GM12878 (cell line): ENCODE measurements at places on chromosomes 12 and 14.

DNA sequence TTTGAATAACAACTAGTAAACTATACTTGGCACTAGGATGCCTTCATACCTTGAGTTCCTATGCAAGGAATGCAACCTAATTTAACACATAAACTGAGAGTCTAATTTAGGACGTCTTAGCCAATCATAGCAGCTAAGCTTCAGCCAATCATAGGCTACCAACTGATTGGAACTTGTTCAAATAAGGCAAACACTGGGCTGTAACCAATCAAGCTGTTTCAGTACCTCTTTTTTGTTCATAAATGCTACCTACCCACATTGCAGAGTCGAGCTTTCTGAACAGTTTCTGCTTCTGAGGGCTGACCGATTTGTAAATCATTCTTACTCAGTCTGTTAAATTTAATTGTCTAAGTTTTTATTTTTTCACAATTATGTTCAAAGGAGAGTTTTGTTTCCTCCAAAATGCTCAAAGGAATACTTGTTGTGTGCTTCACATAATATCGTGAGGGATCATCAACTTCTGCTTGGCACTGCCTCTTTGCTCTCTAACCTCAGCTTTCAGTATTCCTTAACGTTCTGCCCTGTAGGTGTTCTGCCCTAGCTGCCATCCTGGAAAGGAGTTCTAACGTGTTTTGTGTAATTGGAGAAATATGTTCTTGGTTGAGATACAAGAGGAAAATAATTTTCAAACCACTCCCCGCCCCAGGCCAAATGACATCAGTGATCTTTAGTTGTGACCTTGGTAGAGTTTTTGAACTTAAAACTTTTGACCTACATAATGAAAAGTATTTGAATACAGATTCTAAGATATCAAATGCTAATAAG, 380.4 kb upstream of the MIS18BP1 start:
- no peak for DNase-seq

GRCh38 chr12:93407054-93407962, 29.6 kb downstream of the NUDT4 start:
- no peak for DNase-seq

DNA sequence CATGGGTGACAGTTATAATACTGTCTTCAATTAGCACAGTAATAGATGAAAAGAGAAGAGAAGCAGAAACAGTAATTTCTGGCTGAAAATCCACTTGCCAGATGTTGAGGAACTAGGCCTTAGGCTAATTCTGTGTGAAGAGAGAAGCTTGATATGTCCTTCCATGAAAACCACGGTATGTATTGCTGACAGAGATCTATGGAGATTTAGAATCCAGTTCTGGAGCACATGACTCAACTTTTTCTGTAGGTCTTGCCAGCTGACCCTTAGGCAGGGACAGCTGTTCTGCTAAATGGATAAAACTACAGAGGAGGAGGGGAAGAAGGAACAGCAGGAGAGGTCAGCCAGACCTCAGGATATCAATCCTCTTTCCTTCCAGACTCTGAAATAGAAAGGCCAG, 211.5 kb downstream of the PRKD1 start:
- no peak for DNase-seq

GRCh38 chr12:76255692-76256091, 92.5 kb downstream of the BBS10 start:
- no peak for DNase-seq

GRCh38 chr14:67392800-67393199, 19.2 kb downstream of the PLEK2 start:
- DNase-seq, result no peak

- no peak for DNase-seq
Observed at GRCh38 chr14:71244341-71244740, 337.1 kb downstream of the PCNX1 start.

DNA sequence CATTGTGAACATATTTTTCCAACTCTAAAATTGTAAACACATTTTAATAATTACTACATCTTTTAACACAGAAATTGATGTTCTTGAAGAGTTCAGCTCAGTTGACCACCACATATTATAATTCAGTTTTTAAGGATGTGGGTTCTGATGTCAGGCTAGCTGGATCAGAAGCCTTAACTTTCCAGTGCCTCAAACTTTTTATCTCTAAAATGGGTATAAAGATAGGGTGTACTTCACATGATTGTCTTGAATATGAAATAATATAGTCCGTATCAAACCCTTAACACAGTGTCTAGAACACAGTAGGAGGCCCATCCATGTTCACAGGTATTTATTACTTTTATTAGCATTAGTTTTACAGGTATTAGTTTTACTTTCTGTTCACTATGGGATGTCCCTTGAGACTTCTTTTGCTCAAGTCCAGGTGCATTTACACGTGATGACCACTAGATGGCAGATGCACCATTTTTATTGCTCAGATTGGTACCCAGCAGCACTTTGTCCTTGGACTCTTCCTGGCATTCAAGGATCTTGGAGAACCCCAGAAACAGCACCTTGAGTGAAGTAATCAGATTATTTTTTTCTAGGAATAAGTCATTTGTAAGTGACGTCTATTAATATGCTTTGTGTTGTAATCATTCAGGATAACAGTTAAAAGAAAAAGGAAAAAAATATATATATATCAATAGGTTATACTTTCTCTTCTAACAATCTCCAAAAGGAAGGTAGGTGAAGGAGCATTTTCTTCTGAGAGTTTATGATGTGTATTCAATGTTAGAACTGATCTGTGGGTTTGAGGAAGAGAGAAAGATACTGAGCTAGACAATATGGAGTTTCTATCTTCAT, 580.2 kb downstream of the ETNK1 start:
- peak; percentile 27 for DNase-seq

GRCh38 chr12:42469355-42470175, 120.0 kb downstream of the PRICKLE1 start:
- peak; percentile 97 for DNase-seq

DNA sequence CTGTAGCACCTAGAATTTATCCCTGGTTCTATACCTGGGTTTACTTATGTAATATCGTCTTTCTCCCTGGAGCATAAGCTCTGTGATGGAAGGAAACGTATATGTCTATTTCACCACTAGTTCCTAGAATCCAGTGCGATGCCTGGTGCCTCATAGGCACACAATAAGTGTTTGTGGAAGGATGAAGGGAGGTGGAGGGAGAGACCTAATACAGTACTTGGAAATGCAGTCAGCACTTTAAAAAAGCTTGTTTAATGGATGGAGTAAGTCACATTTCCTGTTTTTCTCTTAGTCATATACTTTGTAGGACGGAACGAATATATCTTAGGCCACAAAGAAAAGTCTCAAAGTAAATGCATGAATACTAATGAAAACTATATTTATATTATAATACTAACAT, 186.5 kb upstream of the HMGA2 start:
- no peak for DNase-seq

DNA sequence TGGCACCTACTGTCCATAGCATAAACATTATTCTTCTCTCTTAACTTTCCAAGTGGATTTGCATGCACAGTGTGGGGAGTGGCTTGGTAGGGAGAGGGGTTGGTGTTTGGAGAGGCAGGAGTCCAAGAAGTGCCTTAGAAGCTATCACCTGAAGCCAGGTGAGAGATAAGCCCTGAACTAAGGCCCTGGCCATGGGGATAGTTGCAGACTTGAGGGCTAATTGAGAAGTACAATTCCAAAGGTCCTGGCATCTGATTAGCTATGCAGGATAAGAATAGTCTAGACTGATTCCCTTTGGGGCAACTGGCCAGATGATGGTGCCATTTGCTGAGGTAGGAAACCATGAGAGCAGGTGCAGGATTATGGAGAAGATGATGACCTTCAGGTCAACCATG, 2.0 kb upstream of the PCK2 start:
- no peak for DNase-seq

- DNase-seq, result no peak
Observed at GRCh38 chr12:60257063-60257462, 661.2 kb downstream of the SLC16A7 start.

- DNase-seq, result no peak
Observed at GRCh38 chr12:127411166-127411915, 855.6 kb upstream of the TMEM132C start.

DNA sequence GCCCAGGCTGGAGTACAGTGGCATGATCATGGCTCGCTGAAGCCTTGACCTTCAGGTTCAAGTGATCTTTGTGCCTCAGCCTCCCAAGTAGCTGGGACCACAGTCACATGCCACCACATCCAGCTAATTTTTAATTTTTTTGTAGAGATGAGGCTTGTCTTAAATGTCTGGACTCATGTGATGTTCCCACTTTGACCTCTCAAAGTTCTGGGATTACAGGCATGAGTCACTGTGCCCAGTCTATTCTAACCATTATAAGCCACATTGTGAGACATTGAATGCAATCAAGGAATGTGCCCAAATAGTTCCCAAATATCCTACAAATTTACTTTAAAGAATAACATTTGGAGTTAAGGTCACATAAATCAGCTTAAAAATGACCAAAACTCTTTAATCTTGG, 130.7 kb upstream of the ARID2 start:
- DNase-seq, result no peak

DNA sequence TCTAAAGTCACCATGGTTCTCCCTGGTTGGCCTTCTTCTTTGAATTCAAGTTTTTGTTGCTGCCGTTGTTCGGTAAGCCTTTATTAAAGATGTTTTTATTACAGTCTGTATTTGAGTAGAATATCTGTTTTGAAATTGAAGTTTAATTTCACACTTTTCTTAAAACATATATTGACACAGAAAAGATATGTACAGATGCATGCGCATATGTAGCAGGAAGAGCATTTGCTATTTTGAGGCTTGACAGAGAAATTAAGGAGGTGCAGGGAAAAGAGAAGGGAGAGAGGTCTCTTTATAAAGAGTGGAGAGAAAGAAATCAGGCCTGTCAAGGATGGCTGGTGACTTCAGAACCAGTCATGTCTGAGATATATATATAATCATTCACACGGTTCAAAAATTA, 46.0 kb upstream of the TRIM9 start:
- no peak for DNase-seq

DNA sequence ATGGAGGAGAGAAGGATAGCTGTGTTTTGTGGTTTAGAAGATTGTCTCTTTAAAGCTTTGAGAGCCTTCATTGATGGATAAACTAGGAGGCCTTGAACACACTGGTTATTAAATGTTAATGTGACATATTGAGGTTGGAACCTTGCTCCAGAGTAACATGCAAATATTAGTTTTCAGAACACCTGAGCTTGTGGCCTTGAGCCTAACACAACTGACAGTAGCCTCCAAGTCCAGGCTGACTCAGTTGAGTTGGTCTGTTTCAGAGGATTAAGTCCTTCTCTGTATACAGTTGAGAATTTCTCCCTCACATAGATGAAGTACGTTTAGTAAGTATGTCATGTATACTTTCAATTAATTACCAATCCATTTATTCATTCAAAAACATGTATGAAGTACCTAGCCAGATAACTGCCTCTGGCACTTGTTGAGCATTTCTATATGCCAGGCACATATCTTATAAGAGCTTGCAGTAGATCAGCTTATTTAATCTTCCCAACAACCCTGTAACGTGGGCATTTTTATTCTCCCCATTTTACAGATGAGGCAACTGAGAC, 63.5 kb downstream of the ELK3 start:
- no peak for DNase-seq

GRCh38 chr14:71371711-71372396, 464.6 kb downstream of the PCNX1 start:
- DNase-seq, result no peak

DNA sequence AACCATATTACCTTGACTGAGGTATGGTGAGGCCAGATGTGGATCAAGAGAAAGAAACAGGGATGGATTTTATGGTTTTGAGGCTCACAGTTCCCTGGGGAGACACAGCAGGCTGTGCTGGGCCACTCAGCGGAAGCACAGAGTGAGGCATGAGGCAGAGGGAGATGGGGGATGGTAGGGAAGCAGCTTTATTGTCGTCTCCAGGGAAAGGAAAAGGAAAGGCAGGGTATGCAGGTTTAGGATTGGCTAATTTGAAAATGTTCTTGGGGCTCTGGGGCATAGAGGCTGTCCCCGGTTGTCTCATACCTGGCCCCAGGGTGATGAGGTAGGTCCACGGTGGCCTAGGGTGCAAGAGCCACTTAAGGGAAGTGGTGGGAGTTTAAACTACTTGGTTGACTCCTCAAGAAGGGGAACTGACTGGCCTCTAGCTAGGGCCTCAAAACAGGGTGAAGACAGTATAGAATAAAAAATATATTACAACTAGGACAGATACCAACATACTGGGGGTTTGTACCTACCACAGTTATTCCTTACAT, 322.8 kb downstream of the RGS6 start:
- no peak for DNase-seq

DNA sequence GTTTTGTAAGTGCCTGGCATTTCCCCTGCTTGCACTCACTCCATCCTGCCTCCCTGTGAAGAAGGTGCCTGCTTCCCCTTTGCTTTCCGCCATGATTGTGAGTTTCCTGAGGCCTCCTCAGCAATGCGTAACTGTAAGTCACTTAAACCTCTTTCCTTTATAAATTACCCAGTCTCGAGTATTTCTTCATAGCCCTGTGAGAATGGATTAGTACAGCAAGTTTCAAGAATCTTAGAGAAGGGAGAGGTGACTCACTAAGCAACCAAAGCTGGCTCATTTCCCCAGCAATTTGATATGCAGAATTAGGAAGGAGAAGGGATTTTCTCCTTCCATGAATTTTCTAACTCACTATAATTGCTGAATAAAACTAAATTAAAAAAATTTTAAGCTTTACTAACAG, 251.0 kb upstream of the FOXG1 start:
- DNase-seq, result no peak

- no peak for DNase-seq
Observed at GRCh38 chr12:65510584-65511050, 232.1 kb downstream of the MSRB3 start.

DNA sequence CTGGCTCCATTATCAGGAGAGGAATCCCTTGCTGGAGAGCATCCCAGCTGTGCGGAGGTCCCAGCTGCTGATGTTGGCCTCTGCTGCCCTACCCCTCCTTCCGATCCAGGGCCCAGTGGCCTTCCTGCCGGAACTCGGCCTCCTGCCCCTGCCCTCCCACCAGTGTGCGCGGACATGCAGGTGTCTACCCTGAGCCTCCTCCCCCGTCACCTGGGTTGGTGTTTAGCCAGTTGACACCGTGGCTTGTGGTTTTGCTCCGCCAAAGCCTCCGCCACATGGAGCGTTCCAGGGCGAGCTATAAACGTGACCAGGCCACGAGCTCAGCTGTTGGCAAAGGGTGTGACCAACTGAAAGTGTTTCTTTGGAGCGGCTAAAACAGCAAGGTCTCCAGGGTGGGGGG, 1104.3 kb downstream of the BCL11B start:
- DNase-seq, result no peak

DNA sequence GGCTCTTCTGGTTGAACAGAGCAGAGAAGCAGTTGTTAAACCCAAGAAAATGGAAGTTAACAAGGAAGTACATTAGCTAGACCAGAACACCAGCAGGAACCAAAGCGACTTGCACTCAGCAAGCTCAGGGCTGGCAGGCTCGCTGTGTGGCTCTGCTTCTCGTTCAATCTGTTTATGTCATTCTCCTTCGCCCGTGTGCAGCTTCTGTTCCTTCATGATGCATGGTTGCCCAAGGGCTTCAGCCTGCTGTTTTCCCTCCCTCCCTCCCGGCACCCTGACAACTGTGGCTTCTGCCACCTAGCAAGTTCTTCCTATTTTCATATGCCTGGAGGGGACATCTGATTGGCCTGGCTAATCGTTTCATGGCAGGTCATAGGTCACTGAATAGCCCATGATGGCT, 25.3 kb downstream of the PIGH start:
- DNase-seq, result no peak

GRCh38 chr12:31899109-31899508, 60.1 kb upstream of the RESF1 start:
- DNase-seq, result no peak
